Aortic smooth muscle cell (primary cell): ENCODE measurements at places on chromosomes 7 and 10. TPM values are rescaled to one million over a fixed set of nuclear protein-coding genes. Genes with fewer than 3 reads are reported as not detected.

The SEMA3C gene
- total RNA-seq = 39.1 and 69.0 TPM in 2 replicates

The TLL2 gene
- total RNA-seq = under 0.01 and 0.06 TPM in 2 replicates

The PRRT4 gene
- under 0.01 and 0.06 TPM in 2 replicates for total RNA-seq

The OR6V1 gene
- not detected in 2 replicates for total RNA-seq

The PNLIP gene
- not detected in 2 replicates for total RNA-seq

The KRIT1 gene
- total RNA-seq = 45.2 and 52.5 TPM in 2 replicates

The TEX47 gene
- not detected in 2 replicates for total RNA-seq

The OPN1SW gene
- total RNA-seq = not detected in 2 replicates

The FKBP6 gene
- total RNA-seq = not detected in 2 replicates

The CDC14C gene
- not detected in 2 replicates for total RNA-seq

The NEUROD6 gene
- not detected in 2 replicates for total RNA-seq

The CALHM3 gene
- total RNA-seq = not detected in 2 replicates

The DOCK1 gene
- total RNA-seq = 72.9 and 80.1 TPM in 2 replicates

The AKR1C2 gene
- total RNA-seq = 30.5 and 71.3 TPM in 2 replicates

The PON1 gene
- not detected in 2 replicates for total RNA-seq
